Activated CD4-positive, CD25-positive, alpha-beta regulatory T cell treated with anti-CD3 and anti-CD28 coated beads, Interleukin-2, amount 50 U/mL, for 72 hours (primary cell): ENCODE measurements at places on chromosomes 3 and 15.

GRCh38 chr15:51103330-51103729 is 8.6 kb upstream of the TNFAIP8L3 start:
- no peak for DNase-seq

DNA sequence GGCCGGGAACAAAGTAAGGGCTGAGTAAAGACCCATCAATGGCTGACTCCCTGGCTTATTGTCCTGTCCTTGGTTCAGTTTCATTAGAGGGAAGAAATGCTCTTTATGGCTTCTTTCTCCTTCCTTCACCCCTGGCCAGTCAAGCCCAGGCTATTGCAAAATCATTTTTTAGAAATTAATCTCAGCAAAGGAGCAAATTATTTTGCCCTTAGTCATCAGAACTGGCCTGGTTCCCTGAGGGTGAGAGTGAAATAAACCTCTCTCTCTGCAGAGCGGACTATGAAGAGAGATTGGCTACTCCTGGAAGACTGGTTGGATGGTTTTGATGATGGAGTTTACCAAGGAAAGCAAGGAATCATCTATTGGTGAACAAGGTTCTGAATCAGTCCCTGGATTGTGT is 52.7 kb upstream of the OXTR start:
- DNase-seq: no peak

- DNase-seq: no peak
Measured at GRCh38 chr15:60417112-60417511, 19.3 kb upstream of the ANXA2 start.

DNA sequence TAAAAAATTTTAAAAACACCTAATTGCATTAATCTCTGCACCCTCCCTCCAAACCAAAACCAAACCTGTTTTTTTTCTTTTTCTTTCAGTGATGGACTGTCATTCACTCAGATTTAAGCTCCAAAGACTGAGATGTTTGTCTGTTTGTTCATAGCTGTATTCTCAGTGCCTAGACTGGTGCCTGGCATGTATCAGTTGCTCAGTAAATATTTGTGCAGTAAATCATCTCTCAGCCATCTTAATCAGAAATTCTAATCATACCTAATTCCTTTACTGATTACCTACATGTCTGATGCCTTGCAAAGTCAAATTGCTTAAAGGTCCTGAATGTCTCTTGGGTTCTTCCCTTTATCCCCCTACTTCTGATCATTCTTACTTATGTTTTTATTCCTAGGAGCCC is 138.8 kb downstream of the ZNF609 start:
- DNase-seq: no peak

DNA sequence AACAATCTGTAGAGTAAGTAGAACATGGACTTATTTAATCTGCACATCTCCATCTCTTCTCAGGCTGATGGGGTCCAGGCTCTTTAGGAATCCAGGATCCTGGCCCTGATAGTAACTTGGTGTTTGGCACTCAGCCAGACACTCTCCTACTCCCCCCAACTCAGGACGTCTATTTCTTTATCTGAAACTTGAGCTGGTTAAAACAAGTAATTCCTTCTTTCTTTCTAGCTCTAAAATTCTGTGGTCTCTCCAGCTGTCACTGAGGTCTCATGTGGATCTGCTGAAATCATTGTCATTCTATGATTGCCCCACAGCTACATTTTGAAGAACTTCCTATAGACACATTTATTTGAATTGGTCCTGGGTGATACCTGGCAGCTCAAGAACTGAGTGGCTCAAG is 59.0 kb downstream of the TP63 start:
- no peak for DNase-seq

- no peak for DNase-seq
Measured at GRCh38 chr3:22585504-22585903, 617.6 kb upstream of the UBE2E2 start.

DNA sequence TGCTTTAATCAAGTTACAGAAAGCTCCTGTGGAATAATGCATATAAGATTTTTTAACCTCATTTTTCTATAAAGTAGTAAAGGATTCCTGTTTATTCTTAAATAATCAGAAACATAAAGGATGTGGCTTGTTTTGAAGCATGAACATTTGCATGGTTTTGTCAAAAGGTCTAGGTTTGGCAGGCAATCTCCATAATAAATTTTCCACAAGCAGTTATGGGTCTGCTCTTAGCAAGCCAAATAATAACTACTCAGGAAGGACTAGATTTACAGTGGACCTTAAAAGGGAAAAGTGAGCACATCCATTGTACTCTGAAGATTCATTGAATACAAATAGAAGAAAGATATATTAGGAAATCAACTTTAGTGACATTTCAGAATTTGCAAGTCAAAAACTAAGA is 407.3 kb upstream of the CBLB start:
- no peak for DNase-seq

DNA sequence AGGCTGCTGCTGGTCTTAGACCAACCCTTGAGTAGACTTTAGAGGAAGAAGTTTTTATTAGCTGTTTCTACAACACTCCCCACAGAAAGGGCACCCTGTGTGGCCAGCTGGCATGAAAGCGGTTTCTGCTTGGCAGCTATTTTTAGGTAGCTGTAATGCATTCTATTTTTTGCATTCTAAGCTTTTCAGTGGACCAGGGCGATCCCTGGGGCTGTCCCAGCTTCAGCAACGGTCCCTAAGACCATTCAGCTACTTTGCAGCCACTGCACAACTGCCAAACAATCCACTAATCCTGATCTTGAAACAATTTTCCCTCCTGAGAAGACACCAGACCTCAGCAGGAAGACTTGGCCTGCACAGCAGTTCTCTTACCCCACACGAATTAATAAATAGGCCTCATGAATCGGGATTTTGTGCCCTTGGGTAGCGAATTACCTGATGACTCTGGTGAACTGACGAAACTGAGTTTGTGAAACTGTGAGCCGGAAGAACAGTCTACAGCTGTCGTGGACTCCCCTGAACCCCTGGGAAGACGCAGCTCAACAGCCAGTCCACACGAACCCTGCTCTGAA is 14.6 kb upstream of the TFRC start:
- no peak for DNase-seq

DNA sequence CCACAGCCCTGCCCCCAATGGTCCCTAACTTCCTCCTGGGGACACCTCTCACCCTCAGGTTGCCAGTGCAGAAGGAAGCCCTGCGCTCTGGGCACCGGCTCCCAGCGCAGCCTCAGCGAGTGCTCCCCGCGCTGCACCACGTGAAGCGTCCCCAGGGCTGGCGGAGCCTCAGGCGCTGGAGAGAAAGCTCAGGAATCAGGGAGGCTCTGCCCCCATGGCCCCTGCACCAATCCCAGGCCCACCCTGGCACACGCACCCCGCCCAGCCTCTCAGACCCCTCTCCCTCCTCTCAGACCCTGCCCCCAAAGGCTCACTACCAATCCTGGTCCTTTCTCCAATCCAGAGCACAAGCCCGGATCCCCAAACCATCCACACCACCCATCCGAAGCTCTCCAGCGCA is 6.9 kb downstream of the COL7A1 start:
- no peak for DNase-seq

DNA sequence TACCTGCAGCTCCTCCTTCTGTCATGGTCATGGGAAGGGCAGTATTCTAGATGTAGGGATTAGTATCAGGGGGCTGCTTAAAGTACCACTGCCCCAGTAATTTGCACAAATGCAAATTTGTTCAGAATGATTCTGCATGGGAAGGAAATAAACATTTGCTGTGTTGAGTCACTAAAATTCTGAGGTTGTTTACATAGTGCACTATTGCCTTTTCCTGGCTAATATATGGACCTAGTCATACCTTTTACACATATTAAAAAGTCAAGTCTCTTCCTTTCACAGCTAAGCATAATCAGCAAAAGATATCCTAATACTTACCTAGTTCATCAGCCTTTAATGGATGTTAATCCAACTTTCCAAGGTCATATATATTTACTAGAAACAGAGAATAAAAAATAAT is 746.4 kb upstream of the NR2F2 start:
- no peak for DNase-seq

DNA sequence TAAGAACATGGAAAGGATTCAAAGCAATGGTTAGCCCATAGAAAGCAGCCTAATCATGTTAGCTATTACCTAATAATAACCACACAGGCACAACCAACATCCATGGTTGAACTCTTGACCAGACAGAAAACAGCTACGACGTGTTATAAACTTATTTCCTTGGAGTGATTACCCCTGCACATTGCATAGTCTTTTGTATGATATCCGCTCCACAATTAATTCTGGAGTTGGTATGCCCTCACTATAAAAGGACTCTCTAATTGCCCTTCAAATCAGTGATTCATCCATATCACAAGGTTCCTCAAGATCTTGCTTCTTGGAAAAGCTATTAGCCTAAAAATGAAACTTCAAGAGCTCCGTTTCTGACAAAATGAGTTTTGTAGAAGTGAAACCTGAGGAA is 117.9 kb downstream of the SYNPR start:
- no peak for DNase-seq

DNA sequence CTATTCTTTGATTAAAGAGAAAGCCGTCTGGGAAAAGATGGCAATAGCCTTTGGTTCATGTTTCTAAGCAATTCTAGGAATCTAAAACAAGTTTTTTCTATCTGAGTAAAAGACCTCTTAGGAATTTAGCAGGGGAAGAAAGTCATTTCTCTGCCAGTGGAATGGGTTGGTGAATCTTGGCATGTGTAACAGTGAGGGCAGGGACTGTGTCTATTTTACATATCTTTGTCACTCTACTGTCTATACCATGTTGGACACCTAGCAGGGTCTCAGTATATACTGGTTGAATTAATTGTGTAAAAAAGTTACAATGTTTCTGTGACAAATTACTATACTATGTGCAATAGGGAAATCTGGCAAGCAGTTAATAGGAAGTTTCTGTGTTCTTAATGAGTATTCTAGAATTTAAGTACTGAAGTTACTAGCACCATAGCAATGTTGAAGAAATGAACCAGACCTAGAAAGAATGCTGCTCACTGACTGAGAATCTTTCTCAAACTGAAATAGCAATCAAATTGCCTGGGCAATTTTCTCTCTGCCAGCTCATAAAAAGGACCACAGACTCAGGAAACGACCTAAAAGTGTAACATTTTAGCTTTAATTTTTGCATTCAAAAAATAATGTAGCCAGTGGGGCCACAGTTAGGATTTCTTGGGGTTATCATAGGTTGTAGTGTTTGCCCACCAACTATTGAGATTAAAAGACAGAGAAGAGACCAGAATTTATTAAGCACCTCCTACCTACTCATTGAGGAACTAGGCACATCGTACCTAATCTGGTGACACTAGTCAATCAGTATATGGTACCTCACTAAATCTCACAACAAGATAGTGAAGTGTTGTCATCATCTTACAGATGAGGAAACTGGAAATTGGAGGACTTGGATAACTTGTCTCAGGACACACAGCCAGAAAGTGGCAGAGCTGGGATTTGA is 56.2 kb upstream of the LEKR1 start:
- DNase-seq: no peak

- DNase-seq: no peak
Measured at GRCh38 chr15:41024131-41024530, 70.9 kb downstream of the CHAC1 start.

- no peak for DNase-seq
Measured at GRCh38 chr15:63133786-63134185, 12.1 kb downstream of the LACTB start.

DNA sequence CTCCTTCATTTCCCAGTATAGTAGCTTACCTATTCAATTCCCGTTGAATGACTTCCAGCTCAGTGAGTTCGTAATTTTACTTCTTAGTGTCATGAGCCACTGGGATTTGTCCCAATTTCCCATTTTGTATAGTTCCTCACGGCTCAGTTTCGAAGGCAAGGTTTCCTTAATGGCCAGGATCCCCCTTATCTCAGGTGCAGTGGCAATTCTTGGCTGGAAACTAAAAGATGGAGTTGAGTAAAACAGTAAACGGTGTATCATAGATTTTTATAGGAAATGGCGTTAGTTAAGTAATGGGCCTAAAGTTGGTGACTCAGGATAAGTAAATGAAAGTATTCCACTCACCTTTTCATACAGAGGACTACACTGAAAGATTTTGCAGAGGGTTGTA is 522 bp upstream of the LMLN start:
- DNase-seq: no peak

- DNase-seq: no peak
Measured at GRCh38 chr3:52077925-52078324, 21.6 kb upstream of the DUSP7 start.

DNA sequence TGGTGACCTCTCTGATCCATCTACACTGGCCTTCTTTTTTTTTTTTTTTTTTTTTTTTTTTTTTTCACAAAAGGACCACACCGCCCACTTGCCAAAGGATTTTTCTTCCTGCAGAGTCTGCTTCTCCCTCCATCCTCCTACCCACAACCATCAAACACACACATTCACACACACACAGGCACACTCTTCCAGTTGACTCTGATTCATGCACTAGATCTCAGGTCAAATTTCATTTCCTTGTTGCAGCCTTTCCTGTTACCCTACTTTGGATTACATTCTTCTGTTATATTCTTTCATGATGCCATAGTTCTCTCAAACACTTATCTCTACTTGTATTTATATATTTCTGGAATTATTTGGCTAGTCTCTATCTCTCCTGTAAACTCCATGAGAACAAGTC is 133.9 kb downstream of the STAC start:
- DNase-seq: no peak

DNA sequence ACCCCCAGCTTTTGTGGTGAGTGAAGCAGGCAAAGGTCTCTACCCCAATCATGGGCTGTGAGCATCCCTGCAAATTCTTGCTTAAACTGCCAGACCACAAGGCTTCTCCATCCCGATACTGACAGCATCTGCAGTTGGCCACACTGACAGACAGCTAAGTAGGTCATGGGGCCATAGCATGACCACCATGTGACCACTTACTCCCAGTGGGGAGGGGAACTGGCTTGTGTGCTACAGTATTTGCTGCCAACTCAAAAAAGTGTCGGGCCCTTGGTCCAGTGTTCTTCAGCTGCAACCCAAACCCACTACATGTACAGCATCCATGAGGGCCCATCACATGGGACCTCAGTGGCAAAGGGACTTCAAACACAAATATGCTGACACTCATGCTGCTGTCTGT is 103.4 kb downstream of the SEC22A start:
- no peak for DNase-seq

DNA sequence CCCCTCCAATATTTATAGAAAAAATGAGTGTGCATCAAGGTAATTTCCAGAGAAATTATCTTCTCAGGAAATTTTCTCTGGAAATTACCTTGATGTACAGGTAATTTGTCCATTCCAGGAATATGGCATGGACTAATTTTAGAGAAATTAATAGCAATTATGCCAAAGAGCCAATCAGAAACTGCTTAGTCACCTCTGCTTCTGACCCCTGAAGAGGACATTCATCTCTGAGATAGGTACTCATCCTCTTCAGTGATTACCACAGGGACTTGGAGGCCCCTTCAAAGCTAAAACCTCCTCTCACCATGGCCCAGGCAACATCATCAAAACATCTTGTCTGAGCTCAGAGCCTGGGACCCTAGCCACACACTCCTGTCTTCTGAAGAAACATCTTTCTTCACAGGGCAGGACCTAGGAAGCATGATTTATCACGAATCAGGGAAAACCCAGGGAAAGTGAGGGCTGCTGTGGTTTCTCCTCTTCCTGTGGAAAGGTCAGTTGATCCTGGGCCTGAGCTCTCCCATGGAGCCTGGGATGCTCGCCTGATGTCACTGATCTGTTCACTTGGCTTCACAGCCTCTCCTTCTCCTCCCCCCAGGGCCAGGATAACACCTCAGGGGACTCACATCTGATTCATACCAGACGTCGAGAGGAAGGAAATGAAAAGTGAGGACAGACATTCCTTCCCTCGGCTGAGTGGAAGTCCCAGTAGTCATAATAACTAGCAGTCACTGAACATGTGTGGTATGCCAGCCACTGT is 210.5 kb downstream of the DTWD1 start:
- no peak for DNase-seq

GRCh38 chr3:125245521-125245920 is 33.0 kb upstream of the SLC12A8 start:
- DNase-seq: no peak

- no peak for DNase-seq
Measured at GRCh38 chr3:12054245-12054644, 50.1 kb downstream of the SYN2 start.
